ENCODE measurements at places on chromosomes 4 and X.

- no peak for DNase-seq
Observed at GRCh38 chr4:158771776-158772175, 3.0 kb downstream of the FNIP2 start.

DNA sequence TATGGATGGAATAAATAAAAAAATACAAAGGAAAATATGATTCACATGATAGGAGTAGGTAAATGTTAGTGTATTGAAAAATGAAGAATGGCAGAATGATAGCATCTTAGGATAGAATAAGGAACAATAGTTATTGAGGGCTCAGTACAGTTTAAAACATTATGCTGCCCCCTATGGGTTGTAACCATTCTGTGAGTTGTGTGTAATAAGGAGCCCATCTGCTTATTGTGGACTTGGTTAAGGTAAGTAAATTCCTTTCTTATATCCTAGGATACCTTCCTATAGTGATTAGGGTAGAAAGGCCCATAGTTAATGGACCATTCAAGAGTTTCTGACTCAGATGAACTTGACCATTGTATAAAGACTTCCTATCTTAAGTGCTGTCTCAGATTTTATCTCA lies 195.8 kb downstream of the PDHA2 start:
- DNase-seq, result no peak

GRCh38 chr4:78784236-78784865 lies 8.2 kb downstream of the BMP2K start:
- no peak for DNase-seq

DNA sequence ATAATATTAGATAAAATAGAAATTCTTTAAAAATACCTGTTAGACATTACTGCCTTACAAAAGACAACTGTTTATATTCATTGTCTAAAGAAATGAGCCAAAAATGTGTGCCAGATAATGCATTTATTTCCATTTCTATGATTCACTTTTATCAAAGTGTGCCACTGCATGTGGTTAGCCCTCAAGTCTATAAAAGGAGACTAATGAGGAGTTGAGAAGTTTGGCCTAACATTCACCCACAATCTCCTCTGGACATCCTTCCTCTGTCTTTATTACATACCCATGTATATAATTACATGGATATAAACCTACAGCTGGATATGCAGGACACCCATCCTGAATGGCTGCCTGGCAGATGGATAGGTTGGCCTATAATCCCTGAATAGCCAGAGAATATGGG lies 42.6 kb upstream of the PDE5A start:
- no peak for DNase-seq

DNA sequence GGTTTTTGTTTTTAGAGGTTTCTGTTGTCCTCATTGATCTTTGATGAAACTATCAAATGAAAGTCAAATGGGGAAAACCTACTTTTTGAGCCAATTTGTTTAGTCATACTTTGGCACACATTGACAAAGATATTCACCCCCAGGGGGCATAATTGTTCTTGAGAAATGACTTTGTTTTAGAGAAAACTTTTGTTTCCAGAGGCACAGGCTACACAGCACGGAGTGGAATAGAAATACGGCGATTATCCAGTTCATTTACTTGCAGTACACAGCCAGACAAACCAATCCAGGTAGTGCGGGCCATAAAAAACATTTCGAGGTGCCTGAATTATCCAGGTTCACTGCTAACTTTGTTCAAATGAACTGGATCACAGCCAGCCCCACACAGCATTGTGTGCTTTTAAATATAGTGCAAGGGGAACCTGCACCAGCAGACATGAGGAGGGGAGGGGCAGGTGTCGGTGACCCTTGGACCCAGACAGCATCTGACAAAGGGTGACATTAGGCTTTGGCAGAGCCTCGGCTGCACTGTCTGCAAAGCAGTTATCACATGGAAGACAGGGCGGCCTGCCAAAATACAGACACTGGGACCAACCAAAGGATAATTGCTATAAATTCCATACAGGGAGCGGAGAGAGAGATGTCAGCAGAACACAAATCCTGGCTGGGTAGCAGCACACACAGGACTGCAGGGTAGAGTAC lies 179.6 kb upstream of the NOCT start:
- no peak for DNase-seq

GRCh38 chr4:65391814-65392213 lies 278.5 kb downstream of the EPHA5 start:
- DNase-seq, result no peak

DNA sequence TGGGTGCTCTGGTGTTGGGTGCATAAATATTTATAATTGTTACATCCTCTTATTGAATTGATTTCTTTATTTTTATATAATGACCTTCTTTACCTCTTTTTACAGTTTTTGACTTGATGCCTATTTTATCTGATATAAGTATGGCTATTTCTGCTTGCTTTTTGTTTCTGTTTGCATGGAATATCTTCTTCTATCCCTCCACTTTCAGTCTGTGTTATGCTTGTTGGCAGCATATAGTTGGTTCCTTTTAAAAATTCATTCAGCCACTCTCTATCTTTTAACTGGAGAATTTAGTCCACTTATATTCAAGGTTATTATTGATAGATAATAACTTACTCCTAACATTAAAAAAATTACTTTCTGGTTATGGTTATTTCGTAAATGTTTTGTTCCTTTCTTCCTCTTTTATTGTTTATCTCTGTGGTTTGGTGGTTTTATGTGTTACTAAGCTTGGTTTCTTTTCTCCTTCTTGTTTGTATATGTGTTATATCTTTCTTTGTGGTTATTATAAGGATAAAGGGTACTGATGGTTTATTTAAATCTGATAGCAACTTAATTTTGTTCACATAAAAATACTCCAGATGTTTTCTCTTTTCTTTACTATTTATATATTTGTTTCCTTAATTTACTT lies 69.5 kb downstream of the IL15 start:
- no peak for DNase-seq

GRCh38 chrX:39675619-39676018 lies 422.1 kb downstream of the BCOR start:
- no peak for DNase-seq

GRCh38 chr4:66225539-66225938 lies 555.2 kb upstream of the EPHA5 start:
- DNase-seq, result no peak

DNA sequence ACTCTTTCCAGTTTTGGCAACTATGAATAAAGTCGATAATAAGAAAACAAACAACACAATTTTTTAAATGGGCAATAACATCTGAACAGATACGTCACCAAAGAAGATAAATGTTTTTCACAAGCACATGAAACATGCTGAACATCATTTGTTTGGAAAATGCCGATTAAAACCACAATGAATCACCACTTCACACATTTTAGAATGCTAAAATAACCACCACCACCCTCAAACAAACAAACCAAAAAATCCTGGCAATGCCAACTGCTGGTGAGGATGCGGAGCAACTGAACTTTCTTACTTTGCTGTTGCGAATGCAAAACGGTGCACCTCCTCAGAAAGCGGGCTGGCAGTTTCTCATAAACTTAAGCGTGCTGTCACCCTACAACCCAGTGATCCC lies 115.9 kb downstream of the NSUN7 start:
- DNase-seq, result no peak

GRCh38 chrX:17812763-17813162 lies 48.3 kb downstream of the RAI2 start:
- DNase-seq, result no peak

DNA sequence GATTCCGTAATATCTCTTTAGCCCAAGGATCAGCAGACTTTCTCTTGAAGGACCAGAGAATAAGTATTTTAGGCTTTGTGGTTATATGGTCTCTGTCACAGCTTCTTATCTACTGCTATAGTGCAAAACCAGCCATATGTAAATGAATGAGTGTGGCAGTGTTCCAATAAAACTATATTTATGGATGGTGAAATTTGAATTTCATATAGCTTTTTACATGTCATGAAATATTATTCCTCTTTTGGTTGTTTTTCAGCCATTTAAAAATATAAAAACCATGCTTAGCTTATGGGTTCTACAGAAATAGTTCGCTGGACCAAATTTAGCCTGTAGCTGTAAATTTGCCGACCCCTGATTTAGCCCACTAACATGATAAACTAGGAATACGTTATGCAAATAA lies 18.0 kb upstream of the MSMO1 start:
- no peak for DNase-seq

Data from HTR-8/SVneo (cell line).